ENCODE measurements at places on chromosomes 12 and 14. TPM values are rescaled to one million over a fixed set of nuclear protein-coding genes. Genes with fewer than 3 reads are reported as not detected.

The SIX6 gene
- not detected for total RNA-seq

The RDH5 gene
- total RNA-seq = 5.9 TPM

- no peak for DNase-seq
- H3K36me3 ChIP-seq = no peaks in the 10 kb centered on the region
- H3K27ac ChIP-seq = peak overlapping the region; percentile 9
- peaks cover 22% of the 10 kb centered on the region for H3K4me1 ChIP-seq
- H3K27me3 ChIP-seq = no peaks in the 10 kb centered on the region
- no peak overlapping the region for H3K4me3 ChIP-seq
Observed at GRCh38 chr12:58408516-58408915, 467.1 kb downstream of the ATP23 start.

The SLC25A47 gene
- not detected for total RNA-seq

- H3K36me3 ChIP-seq = peaks cover 6% of the 10 kb centered on the region
- H3K4me3 ChIP-seq = no peak overlapping the region
- peaks cover 30% of the 10 kb centered on the region for H3K27me3 ChIP-seq
- no peak for DNase-seq
Observed at GRCh38 chr14:96014176-96014575, 25.0 kb upstream of the C14orf132 start.

GRCh38 chr14:49033131-49033530, 553.0 kb downstream of the RPS29 start:
- H3K4me1 ChIP-seq = no peaks in the 10 kb centered on the region
- DNase-seq = no peak
- no peak overlapping the region for H3K27ac ChIP-seq
- no peak overlapping the region for H3K4me3 ChIP-seq

All from osteocyte (in vitro differentiated cells).